Mesenteric fat pad (tissue), 1 donor: ENCODE measurements at places on chromosomes 4 and X.

DNA sequence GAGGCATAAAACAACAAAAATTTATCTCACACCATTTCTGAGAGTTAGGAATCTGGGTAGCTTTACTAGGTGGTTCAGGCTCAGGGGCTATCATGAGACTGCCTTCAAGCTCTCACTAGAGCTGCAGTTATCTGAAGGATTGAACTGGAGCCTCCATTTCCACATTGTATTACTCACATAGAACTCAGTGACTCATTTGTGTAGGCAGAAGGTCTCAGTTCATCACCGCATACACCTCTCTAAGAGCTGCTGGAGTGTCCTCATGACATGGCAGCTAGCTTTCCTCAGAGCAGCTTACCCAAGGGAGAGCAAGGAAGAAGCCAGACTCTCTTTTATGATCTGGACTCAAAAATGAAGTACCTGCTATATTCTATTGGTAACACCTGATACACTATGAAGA, 389.2 kb downstream of the IQCM start:
- DNase-seq: no peak

DNA sequence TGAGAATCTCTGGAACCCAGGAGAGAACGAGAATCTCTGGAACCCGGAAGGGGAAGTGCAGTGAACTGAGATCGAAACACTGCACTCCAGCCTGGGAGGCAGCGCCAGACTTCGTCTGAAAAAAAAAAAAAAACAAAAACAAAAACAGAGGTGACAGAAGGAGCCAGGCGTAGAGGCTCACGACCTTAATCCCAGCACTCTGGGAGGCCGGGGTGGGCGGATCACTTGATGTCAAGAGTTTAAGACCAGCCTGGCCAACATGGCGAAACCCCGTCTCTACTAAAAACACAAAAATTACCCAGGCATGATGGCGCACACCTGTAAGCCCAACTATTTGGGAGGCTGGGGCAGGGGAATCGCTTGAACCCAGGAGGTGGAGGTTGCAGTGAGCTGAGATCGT, 17.0 kb downstream of the ZNF280C start:
- no peak for DNase-seq

- no peak for DNase-seq
These were observed 75.0 kb downstream of the TBC1D9 start for GRCh38 chr4:140681201-140681600.

DNA sequence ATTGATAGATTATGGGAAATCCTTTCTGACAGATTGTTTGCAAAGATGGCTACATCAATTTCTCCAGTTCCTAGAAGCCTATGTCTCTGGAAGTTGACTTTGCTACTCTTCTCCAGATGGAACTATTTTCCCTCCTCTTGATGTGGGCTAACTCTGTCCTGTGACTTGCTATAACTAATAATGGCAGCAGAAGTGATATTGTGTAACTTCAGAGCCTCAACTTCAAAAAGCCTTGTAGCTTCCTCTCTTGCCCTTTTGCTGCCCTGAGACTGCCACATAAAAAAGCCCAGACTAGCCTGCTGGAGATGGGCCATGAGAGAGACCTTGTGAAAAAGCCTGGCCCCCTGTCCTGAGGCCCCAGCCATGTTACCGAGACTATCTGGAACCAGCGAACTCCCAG, 210.7 kb upstream of the SLC7A11 start:
- DNase-seq: no peak

DNA sequence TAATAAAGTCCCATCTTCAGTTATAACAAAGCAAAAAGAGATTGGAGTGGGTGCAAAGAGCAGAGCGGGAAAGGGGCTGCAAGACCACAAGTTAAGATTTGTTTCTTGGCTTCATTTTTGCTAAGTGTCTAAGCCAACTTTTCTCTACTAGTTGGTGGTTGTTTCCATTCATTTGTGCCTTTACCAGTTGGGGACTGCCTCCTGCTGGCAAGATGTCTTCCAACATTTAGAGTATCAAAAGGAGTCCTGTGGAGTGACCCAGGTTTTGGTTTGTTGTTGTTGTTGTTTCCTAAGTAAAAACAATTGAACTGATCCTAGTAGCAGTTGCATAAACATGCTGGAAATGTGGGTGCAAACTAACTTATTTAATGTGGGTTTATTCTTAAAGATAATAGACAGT, 121.1 kb downstream of the SPATA18 start:
- no peak for DNase-seq

DNA sequence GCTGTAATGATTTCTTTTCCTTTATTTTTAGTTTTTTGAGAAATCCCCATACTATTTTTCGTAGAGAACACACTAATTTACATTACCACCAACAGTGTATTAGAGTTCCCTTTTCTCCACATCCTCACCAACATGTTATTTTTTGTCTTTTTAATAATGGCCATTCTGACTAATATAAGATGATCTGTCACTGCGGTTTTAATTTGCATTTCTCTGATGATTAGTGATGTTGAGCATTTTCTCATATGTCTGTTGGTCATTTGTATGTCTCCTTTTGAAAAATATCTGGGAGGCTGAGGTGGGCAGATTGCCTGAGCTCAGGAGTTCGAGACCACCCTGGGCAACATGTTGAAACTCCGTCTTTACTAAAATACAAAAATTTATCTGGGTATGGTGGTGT, 30.2 kb downstream of the SPINK2 start:
- DNase-seq: no peak

- DNase-seq: no peak
These were observed 233.0 kb downstream of the PCDH18 start for GRCh38 chr4:137299281-137299680.

GRCh38 chr4:166422475-166422874, 549.4 kb downstream of the TLL1 start:
- no peak for DNase-seq

- DNase-seq: no peak
These were observed 1.8 kb downstream of the CENPU start for GRCh38 chr4:184732126-184732525.

- DNase-seq: no peak
These were observed 183.3 kb downstream of the KDR start for GRCh38 chr4:54941994-54942552.

DNA sequence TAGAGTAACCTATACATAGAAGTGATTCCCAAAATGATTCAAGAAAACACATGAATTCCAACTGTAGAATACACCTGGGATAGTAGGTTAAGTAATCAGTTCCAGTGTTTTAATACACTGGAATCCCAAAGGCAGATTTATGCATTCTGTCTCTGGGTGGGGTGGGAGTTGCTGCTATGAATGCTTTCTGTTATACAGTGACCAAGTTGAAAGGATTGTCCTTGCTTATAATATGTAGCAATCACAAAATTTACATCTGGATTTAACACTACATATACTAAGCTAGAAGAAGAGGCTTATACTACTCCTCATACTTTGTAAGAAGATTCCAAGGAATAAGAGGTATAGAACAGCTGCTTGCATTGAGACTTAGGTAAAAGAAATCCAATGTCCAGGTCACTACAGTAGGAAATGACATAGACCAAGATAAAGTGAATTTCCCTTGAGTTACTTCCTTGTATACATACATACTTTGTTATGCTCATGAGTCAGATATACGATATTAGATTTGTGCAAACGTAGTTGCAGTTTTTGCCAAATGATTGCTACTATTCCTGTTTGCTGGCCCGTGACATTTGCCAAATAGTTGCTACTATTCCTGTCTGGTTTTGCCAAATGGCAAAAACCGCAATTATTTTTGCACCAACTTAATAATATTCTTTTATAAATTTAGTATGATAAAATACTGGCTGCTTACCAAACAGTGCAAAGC, 210.5 kb upstream of the DIAPH2 start:
- DNase-seq: no peak

DNA sequence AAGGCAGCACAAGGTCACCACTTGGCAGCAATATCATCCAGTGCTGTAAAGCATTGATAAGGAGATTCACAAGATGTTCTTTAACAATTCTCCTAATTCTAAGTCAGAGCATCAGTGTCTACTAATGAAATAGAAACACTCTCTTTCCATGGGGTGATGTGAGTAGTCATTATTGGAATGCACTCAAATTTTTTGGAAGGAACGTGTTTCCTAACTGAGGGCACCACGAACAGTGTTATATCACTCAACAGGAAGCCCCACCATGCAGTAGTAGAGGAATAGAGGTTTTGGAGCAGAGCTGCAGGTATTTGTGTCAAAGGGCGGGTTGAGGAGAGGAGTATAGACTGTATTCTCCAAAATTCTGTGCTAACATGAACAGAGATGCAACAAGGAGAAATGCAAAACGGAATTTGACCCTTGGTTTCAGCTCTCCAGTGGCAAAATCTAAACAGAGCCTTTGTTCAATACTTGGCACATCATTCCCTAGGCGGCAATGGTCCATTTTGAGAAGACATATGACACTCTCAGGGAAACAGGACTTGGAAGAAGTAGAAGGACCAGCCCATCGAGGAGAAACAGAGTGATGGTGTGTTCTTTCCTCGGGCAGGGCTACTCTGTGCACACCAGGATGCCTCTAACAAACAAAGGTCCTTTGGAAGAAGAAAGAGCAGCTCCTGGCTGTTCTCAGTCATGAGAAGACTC, 98.9 kb downstream of the CPEB2 start:
- no peak for DNase-seq

- DNase-seq: no peak
These were observed 15.1 kb downstream of the TAF9B start for GRCh38 chrX:78124307-78124706.

- no peak for DNase-seq
These were observed 60.9 kb upstream of the SORBS2 start for GRCh38 chr4:185872747-185873380.

- no peak for DNase-seq
These were observed 210.7 kb downstream of the PDGFRA start for GRCh38 chr4:54439831-54440243.

- no peak for DNase-seq
These were observed at the start of gene KLHL5 for GRCh38 chr4:39062094-39062769. TSS of gene KLHL5 (plus strand) at chr4:39062232. CDS start at chr4:39062653, 421 bp downstream.

DNA sequence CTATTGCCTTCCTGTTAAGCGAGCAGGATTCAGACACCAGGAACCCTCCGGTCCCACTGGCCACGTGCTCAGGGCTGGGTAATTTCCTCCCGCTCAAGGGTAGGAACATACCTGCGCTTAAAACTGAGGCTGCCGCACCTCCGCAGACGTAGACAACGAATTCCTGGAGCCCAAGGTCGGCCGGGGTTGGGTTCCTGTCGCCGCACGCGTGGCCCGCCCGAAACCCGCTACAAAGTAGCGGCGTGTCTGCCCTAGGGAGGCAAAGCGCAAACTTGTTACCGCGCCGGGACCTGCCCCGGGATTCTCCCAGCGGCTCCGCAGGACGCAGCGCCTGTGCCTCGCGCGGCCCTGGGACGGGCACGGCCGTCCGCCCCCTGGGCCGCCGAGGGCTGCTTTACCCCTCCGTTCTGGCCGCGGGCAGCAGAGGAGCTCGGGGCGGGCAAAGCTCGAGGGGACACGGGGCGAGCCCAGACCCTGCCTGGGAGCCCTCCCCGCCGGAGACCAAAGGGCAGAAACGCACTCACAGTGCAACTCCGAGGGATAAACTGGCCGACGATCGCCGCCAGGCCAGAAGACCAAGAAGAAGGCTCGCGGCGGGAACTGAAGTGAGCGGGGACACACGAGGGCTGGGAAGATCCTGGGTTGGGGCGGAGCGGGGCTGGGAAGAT, at the start of gene ERVMER34-1:
Gene ERVMER34-1, minus strand, starts transcription at position 607 of the 668 bp plus-strand sequence. CDS start 5,905 bp downstream, outside the sequence.
- DNase-seq: no peak

DNA sequence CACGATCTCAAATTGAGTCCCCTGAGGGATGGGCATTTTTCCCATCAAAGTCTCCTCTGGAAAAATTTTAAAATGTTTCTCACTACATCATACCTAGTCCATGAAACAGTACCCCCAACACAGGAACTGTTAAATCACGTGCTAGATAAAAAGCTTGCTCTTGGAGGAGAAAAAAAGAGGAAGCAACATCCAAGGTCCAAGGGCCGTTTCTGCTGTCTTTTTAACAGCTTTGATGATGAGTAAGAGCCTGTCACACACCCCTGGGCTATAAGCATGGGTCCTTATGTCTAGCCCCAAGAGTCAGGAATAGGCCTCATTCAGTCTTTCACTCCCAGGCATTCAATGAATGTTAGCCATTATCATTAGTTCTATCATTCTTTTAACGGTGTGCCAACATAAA, 128.9 kb downstream of the SH3KBP1 start:
- no peak for DNase-seq

DNA sequence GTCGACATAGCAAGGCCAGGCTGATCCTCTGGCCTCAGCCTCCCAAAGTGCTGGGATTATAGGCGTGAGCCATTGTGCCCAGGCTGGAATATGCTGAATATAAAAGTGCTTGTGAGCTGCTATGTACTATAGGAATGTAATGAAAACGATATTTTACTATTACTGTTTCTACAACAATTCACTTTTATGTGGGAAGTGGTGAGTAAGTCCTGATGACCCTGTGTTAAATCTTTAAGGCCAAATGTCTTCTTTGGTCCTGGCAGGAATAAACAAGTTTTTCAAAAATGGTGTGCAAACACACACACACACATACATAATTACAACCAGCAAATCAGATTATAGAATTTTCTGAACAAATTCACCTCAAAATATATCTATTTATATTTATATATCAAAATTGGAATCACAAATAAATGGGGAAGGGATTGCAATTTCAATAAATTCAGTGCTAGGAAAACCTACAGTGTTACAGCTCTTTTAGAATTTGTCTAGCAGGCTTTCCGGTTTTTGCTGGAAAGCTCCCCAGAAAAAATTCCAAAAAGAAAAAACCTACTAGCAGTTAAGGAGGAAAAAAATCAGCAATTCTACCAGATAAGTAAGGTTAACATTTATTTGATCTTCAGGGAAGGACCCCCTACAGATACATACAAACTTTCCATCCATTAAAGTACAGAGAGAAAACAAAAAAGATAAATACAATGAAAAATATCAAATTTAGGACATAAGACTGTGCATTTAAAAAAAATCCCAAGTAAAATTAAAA, 17.9 kb downstream of the SMIM14 start:
- no peak for DNase-seq

DNA sequence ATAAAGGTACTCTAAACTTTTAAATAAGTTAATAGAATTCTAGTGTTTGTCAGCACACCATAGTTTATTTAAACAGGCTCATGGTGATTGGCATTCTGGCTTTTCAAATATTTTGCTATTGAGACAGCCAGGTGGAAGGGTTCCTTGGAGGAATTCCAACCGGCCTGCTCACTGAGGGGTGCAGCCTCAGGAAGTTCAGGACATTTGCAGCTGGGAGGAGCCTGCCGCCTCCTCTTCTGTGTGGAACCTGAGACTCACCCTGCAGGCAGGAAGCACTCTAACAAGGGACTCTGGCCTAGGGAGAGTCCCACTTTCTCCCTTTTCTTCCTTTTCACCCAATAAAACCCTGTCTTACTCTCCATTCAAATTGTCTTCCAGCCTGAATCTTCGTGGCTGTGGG, 1328.0 kb downstream of the FSTL5 start:
- no peak for DNase-seq

- DNase-seq: no peak
These were observed 71.3 kb upstream of the KIT start for GRCh38 chr4:54586320-54586955.

DNA sequence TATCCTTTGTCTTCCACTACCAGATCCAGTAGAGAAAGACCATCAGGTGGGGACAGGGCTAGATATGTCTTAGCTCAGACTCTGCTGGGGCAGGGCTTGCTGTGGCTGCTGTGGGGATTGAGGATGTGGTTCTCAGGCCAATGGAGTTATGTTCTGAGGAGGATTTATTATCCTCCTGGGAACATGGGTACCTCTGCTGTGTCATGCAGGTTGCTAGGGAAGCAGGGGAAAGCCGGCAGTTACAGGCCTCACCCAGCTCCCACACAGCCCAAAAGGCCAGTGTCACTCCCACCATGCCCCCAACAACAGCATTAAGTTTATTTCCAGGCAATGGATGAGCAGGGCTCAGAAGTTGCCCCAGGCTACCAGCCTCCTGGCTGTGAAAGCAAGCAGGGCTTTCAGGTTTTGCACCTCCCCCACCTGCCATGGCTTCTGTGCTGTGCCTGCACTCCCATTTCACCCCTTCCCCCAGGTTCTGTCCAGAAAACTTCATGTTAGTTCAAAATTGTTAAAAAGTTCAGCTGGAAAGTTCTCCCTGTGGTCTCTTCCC, 879.9 kb downstream of the ARAP2 start:
- DNase-seq: no peak
